NCI-H1105 (cell line): ENCODE measurements at places on chromosomes 4 and X.

DNA sequence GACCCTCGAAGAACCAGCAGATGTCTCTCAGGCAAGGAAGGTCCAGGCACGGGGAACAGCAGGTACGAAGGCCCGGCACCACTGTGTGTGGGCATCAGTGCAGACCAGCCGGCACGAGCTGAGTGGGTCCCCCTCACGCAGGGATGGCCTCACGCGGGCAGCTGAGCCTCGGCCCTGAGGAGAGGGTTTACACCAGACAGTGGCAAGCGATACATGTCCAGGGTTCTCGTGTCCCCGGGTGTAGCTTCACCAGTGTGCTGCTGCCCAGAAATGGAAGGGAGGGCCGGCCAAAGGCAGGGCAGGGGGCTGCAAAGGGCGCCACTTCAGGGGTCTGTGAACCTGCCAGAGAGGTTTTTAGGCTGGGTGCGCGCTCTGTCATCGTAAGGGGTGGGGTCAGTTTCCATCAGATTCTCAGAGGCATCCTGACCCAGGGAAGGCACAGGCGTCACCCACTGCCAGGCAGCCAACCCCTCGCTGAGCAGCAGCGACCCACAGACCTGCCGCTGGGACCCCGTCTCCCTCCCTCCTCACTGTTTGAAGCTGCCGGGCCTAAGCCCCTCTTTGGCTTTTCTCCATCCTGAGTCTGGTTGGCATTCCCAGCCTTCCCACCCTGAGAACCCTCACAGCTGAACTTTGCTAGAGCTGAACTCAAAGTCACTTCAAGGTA is 107.0 kb downstream of the CPZ start:
- DNase-seq: no peak

- no peak for DNase-seq
These were observed 506.2 kb downstream of the FSTL5 start for GRCh38 chr4:161657616-161658015.

DNA sequence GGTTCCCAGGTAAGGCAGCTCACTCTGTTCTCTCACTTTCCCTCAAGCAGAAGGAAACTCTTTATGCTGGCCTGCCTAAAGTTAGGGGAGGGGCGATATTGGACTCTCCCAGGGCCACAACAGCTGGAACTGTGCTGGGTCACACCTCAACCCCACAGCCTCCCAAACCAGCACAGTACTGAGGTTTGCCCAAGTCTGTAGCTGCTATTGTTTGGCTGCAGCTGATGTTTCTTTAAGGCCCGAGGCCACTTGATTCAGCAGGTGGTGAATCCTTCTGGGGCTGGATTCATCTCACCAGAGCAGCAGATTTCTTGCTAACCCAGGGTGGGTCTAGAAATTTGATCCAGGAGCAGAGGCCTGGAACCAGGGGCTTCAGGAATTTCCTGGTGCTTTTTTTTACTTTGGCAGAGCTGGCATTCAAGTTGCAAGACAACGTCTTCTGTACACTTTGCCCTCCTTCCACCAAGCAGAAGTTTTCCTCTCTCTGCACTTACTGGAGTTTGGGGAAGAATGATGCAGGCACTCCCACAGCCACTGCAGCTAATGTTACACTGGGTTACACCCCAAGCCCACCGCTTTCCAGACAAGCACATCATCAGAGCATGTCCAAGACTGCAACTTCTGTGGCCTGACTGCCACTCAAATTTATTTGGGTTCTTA is 544.7 kb upstream of the NDST4 start:
- no peak for DNase-seq

GRCh38 chr4:119028296-119028695 is 107.3 kb upstream of the MYOZ2 start:
- DNase-seq: no peak

GRCh38 chr4:31674313-31674947 is 954.3 kb downstream of the PCDH7 start:
- DNase-seq: no peak

GRCh38 chrX:31181377-31182000 is 109.6 kb upstream of the FTHL17 start:
- DNase-seq: no peak

DNA sequence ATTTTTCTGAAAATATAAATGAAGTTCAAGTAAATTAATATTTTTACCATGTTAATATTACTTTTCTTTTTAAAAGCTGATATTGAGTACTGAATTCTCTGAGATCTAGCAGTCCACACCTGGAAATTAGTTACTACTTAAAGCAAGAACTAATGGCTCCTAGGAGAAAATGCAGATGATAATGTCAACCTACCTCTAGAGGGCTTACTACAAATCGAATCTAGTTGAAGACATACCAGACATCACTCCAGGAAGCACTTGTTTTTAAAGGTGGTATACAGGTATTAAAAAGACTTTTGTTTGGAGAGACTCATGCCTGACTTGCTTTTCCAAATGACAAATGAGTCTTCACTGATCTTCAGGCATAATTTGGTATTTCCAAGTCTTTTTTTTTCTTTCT is 516.4 kb upstream of the BOD1L1 start:
- DNase-seq: no peak

DNA sequence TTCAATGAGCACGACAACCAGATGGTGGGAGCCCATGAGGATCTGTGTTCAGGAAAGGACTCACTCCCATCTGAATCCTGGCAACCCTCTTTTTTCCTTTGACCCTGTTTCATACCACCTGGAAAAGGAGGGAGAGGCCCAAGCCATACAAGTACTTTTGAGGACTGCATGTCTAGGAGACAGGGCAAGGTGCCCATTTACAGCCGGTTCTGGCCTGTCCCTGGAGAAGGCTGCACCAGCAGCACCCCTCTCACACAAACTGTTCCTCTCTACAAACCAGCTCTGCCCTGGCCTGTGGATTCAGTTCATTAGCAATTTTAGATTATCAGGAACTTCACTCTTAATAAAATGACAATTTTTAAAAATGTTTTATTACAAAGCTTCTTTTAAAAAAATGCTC is 57.5 kb downstream of the HADH start:
- no peak for DNase-seq

DNA sequence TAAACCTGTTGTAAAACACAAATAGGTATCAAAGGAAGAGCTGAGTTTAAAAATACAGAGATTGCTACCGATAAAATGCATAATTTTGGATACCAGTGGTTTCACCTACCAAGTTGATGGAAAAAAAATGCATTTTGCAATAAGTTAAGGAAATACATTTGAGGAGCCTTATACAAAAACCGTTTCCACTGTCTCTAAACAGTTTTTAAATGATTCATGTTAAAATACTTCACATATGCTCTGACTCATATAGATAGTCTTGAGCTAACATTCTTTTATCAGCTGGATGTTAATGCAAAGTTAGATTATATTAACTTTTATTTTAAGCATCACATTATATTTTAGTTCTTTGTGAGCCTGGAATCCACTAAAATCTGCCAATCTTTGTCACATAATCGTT is 50.6 kb upstream of the ANKRD17 start:
- DNase-seq: no peak

DNA sequence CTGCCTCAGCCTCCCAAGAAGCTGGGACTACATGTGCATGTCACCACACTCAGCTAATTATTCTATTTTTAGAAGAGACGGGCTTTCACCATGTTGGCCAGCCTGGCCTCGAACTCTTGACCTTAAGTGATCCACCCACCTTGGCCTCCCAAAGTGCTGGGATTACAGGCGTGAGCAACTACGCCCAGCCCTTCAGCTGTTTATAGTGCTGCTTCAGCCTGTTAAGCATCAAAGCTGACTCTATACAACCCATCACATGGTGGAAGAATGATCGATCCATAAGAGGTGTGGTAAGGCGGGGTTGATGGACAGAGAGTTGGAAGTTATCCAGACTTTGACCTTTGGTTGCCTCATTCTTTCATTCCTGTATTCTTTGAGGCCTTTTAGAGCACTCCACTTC is 56.2 kb upstream of the RAPGEF2 start:
- no peak for DNase-seq

DNA sequence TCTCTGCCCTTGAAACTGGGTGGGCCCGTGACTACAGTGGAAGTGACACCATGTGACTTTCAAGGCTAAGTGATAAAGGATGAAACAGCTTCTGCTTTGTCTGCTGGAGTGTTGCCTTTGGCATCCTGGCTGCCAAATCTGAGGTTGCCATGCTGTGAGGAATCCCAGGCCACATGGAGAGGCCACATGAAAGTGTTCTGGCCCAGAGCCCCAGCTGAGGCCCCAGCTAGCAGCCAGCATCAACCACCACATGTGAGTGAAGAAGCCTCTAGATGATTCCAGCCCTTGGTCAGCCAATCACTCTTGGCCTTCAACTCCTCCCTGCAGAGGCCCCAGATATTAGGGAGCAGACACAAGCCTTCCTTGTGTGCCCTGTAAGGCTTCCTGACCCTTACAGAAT is 94.4 kb upstream of the BCOR start:
- no peak for DNase-seq

- no peak for DNase-seq
These were observed 37.8 kb downstream of the SEPTIN6 start for GRCh38 chrX:119655125-119655524.

DNA sequence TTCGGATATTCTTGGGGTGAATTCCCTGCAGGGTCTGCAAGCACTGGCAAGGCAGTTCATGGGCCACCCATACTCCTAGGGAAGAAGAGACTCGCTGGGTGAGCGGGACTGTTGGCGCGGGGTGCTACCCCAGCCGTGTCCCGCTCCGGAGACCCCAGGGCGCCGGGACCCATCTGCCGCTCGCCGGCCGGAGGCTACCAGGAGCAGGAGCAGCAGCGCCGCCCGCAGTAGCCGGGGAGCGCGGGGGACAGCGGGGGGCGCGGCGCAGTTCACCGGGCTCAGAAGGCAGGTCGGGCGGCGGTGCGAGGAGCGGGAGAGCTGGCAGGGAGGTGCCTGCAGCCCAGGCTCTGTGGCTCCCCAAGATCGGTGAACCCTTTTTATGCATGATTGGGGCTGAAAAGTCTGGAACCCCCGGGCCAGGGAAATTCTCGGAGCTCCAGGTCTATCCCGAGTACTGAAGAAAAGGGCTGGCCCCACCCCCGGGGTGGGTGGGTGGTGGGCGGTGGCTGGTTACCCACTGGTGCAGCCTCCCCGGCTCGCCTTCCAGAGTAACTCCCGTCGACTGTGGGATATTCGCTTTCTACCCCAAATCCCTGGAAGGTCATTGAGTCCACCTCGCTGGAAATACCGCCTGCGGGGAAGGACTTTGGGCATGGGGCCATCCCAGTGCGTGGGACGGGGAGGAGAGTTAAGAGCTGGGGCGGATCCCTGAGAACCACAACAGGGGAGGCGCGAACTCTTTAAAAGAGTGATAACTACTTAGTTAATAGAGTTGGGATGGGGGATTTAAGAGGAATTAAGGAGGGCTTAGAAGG is 37.6 kb downstream of the PF4 start:
- no peak for DNase-seq

GRCh38 chr4:53477636-53478035 is 100.2 kb downstream of the FIP1L1 start:
- DNase-seq: no peak

DNA sequence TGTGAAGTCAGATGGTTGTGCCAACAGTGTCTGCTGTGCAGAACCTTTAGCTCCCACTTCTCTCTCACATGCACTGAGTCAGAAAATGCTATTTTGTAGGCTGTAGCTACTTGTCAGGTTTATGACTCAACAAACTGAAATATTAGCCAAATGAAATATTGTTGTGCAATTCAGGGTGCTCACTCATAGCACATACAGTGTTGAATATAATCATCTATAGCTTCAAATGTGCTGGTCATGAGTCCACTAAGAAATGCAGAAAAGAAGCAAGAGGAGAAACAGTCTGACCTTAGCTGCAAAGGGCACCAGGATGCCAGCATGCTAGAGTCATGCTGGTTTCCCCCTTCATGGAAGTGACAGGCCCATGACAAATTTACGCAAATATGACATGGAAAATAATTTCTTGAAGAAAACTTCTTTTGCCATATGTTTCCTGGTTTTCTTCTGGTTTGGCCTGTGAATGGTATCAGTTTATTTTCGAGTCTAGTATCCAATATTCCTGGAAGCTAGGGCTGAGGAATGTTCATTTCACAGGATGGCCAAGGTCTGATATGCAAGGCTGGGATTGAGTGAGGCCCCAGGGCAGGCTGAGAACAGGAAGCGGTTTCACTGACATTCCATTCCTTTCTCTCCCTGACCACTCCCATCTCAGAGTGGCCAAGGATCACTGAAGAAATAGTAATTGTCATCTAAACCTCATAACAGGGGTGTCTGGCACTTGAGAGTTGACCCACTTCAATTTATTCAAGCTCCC is 10.3 kb upstream of the CXCL2 start:
- DNase-seq: no peak

GRCh38 chr4:26269038-26269437 is 51.8 kb upstream of the RBPJ start:
- DNase-seq: no peak

- no peak for DNase-seq
These were observed 1.5 kb upstream of the MSMO1 start for GRCh38 chr4:165325732-165326512.
